ENCODE measurements at places on chromosomes 4 and X.
A peak's percentile ranks its signal among the peaks of the same experiment; 100 is the strongest.

- no peak for DNase-seq
Observed at GRCh38 chrX:117327373-117327772, 789.2 kb downstream of the KLHL13 start.

DNA sequence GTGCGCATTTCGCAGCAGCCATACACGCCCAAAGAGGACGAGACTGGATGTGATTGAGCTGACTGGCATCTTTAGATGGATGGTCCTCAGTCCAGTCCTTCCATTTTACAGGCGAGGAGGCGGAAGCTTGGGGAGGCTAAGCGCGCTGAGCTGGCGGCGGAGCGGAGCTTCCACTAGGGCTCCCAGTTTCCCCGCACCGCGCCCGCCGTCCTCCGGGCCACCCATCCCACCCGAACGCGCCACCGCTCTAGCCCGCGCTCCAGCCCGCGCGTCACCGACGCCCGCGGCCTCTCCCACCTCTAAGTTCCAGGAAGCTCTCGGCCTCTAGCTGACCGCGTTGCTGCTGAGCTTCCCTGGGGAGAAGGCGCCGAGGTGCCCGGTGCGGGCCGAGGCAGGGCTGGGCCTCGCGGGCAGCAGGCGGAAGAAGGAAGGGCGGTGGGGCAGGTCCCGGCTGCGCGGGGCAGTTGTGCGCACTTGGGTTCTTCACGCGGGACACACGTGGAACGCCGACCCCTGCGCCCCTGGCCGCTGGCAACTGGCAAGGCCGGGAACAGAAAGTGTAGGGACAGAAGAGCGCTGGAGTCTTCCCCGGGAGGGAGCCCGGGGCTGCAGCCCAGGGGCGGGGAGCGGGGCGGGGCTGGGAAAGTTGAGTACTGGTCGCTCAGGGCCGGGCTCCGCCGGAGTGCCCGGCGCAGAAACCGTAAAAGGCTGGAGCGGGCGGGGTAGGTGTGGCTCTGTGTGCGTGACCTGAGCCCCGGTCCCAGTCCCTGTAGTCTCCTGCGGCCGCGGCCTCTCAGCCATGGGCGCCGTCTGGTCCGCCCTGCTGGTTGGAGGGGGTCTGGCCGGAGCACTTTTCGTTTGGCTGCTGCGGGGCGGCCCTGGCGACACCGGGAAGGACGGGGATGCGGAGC lies at the start of gene STBD1:
STBD1 (plus strand) TSS at position 763 of the 911 bp plus-strand sequence; CDS start at position 800, 37 bp downstream.
- DNase-seq: no peak

DNA sequence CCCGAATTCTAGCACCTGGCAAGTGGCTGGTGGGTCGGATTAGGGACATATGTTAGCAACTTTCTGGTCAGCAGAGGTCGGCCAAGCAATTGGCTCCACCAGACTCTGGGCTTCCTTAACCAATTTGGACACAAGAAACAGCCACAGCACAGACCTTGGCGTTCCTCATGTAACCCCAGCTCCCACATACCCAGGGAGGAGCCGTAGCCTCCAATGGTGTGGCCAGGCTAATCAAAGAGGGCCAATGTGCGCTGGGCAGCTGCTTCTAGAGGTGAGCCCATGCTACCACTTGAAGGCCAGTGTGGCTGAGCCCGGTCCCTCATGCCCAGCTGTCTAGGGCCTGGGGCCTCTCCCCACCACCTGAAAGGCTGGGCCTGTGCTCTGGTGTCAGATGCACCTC lies 82.5 kb upstream of the MSX1 start:
- no peak for DNase-seq

DNA sequence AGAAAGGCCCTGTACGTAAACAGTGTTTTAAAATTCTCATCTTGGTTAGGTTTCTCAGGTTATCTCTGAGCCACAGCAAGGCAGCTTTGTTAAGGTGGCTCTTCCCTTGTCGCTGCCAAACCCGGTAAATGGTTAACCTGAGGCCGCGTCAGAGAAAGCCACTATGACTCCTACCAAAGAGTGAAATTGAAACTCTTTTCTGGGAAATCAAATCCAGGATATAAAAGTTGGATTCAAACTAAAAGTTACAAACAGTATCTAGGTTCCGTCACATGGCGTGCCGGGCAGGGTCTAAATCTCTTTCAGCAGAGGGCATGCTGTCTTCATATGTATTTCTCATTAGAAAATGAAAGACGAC lies 433 bp downstream of the MMAA start:
- peak; percentile 24 for DNase-seq

- DNase-seq: no peak
Observed at GRCh38 chr4:85591406-85592098, 116.6 kb downstream of the ARHGAP24 start.

DNA sequence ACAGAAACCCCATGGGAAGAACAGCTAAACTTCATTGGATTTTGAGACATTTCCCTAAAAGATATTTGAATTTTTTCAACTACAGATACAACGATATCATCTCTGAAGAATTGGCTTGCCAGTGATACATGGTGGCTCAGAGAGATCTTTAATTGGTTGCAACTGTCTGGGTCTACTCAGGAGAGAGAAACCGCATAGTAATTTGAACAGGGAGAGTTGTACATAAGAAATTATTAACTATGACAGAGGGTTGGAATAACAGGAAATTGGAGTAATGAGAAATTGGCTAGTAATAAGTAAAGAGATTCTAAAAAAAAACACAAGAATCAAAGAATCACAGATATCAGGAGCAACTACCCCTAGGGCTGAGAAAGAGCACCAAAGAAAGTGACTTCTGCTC lies 118.4 kb downstream of the KLHL13 start:
- DNase-seq: no peak

DNA sequence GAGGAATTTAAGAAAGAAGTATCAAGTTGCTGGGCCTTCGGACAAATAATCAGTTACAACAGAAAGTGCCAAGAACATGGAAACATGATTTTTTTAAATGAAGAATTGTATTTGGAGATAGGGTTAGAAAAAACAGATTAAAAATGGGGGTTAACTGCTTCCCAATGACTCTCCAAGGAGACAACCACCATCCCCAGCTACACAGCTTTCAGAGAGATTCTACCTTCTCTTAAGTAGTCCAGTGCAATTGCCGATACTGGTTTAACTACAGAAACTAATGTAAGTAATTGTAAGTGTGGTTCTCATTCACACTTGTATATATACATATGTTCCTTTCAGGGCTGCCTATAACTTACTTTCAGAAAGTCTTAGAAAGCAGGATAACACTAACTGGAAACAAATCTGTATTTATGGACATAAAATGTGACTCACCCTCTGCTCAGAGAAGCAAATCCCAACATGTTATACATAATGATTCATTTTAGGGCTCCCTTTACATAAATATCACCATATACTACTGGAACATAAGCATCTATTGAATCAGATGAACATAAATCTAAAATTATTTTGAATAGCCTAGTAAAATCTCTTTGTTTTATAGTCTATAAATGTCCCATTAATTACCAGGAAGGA lies 248.9 kb upstream of the UGT8 start:
- no peak for DNase-seq

DNA sequence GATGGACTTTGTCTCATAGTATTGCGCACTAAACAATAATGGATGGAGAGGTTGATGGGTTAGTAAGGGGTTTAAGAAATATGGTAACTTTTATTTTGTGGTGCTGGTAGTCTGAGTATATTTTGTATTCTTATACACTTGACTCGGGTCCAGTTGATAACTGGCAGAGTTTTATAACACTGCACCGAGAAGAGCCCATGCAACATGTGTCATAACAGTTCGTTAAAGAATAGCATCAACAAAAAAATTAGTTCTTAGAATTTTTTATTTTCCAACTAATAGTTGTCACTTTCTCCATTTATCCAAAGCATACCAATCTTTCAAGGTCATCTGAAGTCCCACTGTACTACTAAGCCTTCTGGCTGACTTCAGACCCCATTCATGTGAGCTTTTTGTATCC lies 175.1 kb downstream of the SOWAHB start:
- DNase-seq: no peak

- DNase-seq: no peak
Observed at GRCh38 chr4:37439809-37440474, 195.4 kb downstream of the NWD2 start.

DNA sequence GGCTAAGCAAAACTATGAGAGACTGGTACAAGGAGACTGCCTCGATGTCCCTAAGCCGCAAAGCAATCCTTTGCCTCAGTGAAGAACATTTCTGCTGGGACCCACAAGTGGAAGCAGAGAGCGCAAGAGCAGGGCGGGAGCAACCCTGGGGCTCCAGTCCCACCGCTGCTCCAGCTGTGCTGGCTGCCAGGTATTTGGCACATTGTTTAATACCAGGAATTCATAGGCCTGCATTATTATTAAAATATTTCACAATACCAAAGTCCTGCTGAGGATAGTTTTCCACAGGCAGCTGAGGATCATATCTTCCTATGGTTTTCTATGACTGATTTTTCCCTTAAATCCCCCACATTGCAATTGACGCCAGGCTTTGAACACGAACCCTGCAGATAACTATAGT lies 163.5 kb upstream of the TLL1 start:
- no peak for DNase-seq

DNA sequence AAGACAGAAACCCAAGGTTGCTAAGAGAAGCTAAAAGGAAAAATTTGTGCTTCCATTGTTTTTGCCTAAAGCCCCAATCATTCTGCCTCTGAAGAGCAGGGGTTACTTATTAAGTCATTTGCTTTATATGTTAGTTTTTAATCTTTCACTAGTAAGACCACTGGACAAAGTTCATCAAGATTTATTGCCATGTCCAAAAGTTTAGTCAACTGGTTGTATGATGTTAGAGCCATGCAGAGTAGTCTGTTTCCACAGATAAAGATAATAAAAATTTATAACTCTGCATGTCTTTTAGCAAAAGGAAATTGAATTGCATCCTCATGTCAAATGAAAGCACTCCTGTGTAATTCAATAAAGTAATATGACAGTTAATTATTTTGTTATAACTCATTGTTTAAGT lies 75.8 kb upstream of the PRKG2 start:
- no peak for DNase-seq

DNA sequence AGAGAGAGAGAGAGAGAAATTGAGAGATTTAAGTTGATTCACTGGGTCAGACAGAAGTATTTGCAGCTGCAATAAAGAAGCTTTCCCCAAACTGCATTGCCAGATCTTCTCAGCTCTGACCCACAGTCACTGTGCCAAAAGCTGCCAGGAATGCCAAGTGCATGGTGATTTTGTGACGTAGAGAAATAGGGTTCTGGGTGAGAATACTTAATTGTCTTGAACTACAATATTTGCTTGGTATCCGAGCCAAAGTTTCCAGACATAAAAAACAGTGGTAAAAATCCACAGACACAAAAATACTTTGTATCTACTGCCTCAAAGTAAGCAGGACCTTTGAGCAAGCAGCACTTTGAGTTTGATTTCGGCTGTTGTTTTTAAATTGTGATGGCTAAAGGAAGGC lies 331.1 kb downstream of the GRID2 start:
- no peak for DNase-seq

DNA sequence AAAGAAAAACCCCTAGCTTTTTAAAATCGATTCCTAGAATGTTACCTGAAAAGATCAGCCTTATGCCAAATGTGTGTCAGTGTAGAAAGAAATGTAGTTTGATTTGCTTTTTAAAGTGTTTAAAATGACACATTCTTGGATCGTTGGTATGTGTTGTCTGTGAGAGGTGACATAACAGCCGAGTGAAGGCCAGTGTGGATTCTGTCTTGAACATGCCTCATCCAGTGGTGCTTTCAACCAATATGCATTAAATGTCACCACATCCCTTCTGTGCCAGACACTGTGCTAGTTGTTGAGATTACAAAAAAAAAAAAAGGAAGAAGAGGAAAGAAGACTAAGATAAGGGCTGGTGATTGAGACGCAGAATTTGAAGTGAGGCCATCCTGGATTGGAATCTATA lies 994.2 kb upstream of the TENM3 start:
- DNase-seq: no peak

- DNase-seq: no peak
Observed at GRCh38 chr4:83716874-83717273, 181.0 kb downstream of the GPAT3 start.

DNA sequence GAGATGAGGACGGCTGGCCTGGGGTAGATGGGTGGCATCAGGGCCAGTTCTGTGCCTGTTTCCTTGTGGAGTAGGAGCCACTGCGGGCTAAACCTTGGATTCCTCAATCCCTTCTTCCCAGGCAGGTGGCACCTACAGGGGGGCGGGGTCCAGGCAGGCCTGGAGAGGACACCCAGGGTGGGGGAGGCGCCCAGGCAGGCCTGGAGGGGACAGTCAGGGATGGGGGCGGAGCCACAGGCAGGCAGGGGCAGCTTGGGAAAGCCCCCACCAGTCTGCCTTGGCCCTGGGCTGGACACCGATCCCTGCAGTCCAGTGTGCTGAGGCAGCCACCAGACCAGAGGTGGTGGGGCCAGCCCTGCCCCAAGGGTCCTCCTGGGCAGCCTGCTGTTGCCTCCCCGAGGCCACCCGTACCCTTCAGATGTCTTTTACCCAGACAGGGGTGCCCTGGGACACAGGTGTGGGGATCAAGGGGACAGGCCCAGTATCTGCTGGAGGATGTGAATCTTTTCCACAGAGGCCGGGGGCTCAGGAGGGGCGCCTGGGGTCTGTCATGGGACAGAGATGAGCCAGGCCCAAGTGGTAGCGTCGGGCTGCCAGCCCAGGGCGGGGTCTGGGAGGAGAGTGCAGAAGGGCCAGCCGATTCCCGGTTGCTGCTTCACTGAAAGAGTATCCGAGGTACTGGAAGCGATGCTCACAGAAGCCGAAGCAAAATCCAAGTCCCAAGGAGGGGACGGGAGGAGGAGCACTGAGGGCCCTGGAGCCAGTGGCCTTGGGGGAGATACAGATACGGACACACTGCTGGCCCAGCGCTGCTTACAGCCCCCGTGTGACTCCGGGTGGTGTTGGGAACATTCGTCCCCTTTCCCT lies 34.5 kb downstream of the LRPAP1 start:
- DNase-seq: no peak

GRCh38 chrX:155071694-155072280 lies 479 bp downstream of the BRCC3 start:
- DNase-seq: no peak
